KG1 (cell line): ENCODE measurements at places on chromosomes 16 and 17.
A peak's percentile ranks its signal among the peaks of the same experiment; 100 is the strongest.

GRCh38 chr16:49602201-49602975 is 228.8 kb downstream of the C16orf78 start:
- DNase-seq: no peak

DNA sequence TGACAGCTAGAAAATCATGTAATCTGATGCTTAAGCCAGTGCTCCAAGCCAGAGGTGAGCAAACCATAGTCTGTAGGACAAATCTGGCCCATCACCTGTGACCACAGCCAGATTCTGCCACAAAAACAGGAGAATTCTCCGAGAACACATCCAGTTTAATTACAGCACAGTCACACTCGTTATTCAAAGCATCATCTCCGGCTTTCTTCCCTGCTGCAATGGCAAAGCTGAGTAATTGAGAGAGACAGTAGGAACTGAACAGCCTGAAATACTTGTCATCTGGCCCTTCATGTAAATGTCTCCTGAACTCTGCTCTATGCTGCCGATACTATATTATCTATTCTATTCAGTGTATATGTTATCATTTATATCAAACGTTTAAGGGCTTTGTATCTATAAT is 121.4 kb upstream of the FOXF1 start:
- DNase-seq: no peak

DNA sequence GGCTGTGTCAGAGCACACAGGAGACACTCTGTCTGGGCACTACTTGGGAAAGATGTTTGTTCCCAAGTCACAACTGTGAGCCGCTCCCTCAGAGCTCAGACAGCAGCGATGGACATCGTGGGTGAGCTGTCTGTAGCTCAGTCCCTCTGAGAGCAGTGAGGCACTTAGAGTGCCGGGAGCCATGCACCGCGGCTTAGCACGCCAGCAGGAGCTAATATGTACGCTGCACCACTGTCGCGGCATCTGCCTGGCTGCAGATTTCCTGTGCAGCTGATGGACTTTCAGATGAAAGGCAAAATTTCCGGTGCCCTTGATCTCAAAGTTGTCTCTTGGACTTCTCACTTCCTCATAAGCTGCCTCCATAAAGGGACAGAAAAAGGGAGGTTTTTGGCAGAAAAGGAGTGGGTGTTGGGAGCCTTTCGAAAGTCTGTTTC is 92.8 kb upstream of the ZNF469 start:
- DNase-seq: peak; percentile 12

- no peak for DNase-seq
Observed at GRCh38 chr17:8832711-8833352, 33.7 kb upstream of the MFSD6L start.

DNA sequence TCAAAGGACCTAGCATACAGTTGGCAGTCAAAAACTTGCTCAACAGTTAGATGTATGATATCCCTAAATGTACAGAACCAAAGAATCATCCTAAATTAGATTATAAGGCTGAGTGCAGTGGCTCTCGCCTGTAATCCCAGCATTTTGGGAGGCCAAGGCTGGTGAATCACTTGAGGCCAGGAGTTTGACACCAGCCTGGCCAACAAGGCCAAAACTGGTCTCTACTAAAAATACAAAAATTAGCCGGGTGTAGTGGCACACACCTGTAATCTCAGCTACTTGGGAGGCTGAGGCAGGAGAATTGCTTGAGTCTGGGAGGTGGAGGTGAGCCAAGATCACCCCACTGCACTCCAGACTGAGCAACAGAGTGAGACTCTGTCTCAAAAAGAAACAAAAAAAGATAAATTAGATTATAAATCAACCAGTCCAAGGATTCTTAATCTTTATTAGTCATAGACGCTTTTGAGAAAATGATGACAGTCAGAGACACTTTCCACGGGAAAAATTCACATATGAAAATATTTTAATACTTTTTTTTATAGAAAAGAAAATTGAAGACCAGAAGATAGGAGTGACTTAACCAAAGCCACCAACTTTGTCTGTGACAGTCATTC is 77.6 kb downstream of the MMD start:
- no peak for DNase-seq

DNA sequence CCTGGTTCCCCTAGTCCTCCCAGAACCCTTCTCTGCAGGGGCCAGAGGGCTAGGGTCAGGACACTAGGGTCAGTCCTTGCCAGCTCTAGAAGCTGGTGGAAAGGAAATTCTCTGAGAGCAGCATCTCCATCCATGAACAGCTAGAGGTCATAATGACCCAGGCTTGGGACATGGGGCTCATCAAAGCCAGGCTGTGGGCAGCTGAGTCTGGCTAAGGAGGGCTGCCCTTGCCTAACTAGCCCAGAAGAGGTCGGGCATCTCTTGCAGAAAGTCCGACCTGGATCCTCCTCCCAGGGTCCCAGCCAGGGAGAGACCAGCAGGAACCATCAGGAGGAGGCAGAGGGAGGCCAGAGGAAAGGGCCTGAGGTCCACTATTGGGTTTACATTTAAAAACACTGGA is 4.3 kb downstream of the MPO start:
- no peak for DNase-seq

DNA sequence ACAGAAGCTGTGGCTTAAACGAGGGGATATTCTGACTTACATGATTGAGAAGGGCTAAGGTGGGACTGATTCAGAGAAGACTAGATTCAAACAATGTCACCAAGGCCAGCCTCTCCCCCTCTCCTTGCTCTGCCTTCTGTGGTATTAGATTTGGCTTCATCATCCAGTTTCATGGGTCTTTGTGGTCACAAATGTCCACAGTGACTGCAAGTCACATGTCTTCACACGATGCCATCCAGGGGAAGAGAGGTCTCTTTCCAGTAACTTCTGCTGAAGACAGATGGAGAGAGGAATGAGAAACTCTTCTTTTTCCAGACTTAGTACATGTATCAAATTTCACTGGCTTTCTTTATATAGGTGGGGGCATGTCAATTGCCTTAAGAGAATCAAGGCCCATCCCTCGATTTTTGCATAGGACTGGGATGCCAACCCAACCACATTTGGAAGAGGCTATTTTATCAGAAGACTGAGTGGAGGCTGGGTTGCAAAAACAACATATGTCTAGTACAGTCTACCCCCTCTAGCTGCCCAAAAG is 57.3 kb upstream of the HNF1B start:
- DNase-seq: no peak

DNA sequence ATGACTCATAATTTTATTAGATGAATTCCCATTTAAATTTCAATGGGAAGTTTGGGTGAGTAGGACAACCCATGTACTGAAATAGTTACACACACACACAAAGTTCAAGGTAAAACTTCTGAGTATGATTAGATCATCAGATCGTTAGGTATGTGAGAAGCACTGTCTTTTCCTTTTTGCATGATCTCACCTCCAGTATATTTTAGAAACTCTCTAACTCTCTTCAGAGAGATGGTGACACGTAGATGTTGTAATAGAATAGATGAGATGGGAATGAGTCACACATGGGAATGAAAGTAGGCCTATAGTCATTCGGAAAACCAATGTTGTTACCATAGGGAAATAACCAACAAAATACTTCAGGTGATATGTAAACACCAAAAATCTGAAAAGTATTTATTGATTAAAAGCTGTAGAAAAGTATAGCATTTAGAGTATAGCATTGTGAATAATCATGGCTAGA is 22.2 kb downstream of the KRT23 start:
- DNase-seq: no peak

DNA sequence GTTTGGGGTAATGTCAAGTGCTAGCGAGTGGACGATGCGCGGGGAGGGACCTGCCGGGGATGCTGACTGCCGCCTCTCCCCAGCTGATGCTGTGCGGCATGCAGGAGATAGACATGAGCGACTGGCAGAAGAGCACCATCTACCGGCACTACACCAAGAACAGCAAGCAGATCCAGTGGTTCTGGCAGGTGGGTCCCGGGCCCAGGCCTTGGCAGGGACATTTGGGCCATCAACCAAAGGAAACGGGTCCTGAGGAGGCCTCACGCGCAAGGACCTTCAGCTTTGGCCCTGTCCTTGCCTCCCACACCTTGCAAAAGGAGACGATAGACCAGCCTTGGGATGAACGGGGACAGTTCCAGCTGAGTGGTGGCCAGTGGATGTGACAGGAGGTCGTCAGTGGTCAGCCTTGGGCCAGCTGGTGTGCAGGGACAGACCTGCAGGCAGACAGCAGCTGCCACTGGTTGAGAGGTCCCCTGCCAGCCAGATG is 13.6 kb upstream of the CLEC18A start:
- DNase-seq: no peak

DNA sequence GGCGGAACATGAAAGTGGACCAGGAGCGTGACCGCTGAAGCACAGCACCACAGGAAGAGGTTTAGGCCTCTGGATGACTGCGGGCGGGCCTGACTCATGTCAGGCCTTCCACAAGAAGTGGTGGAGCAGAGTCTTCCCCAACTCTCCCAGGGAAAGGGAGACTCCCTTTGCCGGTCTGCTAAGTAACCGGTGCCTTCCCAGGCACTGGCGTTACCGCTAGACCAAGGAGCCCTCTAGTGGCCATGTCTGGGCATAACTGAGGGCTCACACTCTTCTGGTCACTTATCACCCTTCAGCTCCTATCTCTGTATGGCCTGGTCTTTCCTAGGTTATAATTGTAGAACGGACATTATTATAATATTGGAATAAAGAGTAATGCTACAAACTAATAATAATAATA is 1931.9 kb downstream of the TP53TG3F start:
- peak; percentile 11 for DNase-seq

DNA sequence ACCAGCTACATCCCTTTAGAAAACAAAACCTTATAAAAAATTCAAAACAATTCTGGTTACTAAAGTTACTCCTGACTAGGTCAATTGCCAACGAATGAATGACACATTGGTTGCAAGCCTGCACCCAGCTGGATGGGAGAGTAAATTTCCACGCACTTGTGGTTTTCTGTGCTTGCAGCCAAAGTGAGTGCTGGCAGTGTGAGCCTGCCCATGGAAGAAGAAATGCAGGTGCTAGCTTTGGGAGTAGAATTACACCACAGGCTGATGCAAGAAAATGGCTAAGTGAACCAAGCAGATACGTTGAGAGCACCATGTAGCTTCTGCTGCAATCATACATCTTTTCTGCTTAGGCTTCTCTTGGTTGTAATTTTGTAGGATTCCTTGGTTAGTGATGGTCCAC is 74.6 kb downstream of the SYCE1L start:
- no peak for DNase-seq

- DNase-seq: no peak
Observed at GRCh38 chr16:69756705-69757104, 2.0 kb upstream of the NOB1 start.

- no peak for DNase-seq
Observed at GRCh38 chr16:30340621-30341020, 14.5 kb downstream of the CD2BP2 start.

GRCh38 chr17:37220607-37220953 is 155.2 kb upstream of the C17orf78 start:
- DNase-seq: no peak

- no peak for DNase-seq
Observed at GRCh38 chr16:89119166-89119621, 25.5 kb downstream of the ACSF3 start.
